Gastroesophageal sphincter (tissue), 4 donors: ENCODE measurements at places on chromosomes 6 and 20. TPM values are rescaled to one million over a fixed set of nuclear protein-coding genes. Genes with fewer than 3 reads are reported as not detected.

PNLDC1 gene
- total RNA-seq: 0.47 TPM

FUT9 gene
- not detected for total RNA-seq

KIF25 gene
- total RNA-seq: not detected

GRCh38 chr20:64042054-64042781 lies 6.2 kb downstream of the C20orf204 start:
- no peak for ATAC-seq

- ATAC-seq: no peak
Measured at GRCh38 chr6:130629640-130630039, 197.6 kb upstream of the SMLR1 start.

GRCh38 chr20:7692478-7692877 lies 247.8 kb downstream of the HAO1 start:
- no peak for ATAC-seq

GRCh38 chr6:125910527-125910926 lies 46.0 kb upstream of the HINT3 start:
- no peak for ATAC-seq

DNA sequence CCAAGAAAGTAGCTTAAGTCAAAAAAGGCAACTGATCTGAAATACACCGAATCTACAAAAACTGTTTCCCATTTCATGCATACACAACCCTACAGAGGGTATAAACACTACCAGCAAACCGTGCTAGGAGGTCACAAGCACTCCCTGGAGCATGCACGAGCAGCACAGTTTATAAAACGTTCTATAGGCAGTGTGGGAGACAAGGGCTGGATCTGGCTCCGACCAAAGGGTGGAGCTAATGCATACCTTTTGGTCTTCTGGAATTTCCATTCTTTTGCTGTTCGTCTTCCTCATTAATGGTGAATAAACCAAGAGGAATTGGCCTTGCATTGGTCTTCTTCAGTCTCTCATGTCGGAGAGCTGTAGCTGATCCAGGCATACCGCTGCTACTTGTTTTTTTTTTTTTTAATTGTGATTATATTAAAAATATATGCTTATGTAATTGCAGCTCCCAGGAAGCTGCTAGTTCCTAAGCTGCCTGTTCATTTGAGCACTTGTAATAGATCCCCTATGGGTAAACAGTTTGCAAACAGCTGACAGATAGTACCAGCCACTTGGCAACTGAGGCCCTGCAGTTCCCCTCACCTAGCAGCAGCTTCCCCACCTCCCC lies 24.5 kb downstream of the MAP7 start:
- no peak for ATAC-seq

DNA sequence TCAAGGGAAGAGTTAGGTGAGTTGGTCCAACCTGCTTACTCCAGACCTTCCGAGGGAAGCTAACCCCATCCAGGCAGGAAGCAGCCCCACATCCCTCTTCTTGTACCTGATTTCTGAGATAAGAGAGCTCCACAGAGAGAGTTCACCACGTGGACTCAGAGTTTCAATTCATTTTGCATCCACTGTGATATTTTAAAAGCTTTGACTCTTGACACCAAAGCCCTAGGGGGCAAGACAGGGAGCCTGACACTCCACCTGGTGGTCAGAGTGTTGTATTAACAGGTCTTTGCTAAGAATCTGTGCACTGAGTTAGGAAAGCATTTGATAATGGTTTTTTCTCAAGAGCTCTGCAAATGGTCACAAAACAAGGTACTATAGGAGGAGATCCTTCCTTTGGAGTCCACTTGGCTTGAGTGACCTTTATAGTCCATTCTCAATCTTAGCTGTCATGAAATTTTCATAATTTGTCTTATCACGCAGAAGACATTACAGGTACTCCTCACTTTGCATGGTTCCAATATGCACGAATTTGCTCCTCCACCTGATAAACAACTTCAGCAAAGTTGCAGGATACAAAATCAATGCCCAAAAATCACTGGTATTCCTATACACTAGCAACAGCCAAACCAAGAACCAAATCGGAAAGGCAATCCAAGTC lies 56.2 kb upstream of the RIPOR2 start:
- ATAC-seq: peak; percentile 41

DNA sequence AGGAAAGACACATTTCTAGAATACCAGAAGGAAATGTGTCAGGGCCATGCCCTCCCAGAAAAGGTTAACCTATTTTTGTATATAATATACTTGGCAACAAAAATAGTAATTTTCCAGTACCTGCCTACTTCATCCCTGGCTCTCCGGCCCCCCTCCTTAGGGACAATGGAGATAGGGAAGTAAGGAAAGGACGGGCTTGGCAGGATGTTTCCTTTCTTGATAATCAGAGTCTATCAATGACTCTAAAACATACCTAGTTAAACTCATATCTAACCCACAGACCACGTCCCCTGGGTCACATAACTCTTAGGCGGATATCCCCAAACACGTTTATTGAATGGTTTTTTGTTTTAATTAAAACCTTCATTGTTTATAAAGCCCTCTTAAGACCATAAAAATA lies 11.8 kb downstream of the UQCC2 start:
- no peak for ATAC-seq

DNA sequence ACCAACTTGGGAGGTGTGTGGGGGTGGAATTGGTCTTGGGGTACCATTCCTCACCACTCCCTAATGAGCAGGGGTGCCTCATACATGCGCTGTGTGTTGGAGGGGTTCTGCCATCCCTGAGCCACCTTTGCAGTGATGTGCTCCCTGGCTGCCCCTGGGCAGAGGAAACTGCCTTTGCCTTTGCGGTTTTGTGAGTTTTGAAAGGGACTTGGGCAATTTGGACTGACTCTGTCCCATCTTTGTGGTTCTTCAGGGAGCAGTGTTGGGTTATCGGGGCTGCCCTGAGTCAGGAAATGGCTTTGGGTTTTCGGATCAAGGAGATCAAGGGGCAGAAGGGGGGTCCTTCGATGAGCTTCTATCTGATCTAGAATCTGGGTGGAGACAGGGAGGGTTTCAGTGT lies 3.9 kb upstream of the PHACTR3 start:
- ATAC-seq: no peak
